ENCODE measurements at places on chromosomes 5 and 9.

- no peak for DNase-seq
Measured at GRCh38 chr9:19378647-19379046, 1.4 kb downstream of the RPS6 start.

DNA sequence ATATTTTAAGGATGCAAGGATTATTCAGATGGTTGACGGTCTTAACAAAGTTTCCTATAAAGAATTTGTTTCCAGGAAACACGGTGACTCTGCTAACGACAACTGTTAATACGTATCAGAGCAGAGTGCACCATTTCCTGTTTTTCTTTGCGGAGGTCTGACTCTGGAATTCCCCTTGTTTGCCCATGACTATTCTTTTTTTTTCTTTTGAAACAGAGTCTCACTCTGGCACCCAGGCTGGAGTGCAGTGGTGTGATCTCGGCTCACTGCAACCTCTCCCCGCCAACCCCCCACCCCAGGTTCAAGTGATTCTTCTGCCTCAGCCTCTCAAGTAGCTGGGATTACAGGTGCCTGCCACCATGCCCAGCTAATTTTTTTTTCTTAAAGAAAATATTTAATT is 115.9 kb downstream of the CDC42SE2 start:
- peak; percentile 28 for DNase-seq

DNA sequence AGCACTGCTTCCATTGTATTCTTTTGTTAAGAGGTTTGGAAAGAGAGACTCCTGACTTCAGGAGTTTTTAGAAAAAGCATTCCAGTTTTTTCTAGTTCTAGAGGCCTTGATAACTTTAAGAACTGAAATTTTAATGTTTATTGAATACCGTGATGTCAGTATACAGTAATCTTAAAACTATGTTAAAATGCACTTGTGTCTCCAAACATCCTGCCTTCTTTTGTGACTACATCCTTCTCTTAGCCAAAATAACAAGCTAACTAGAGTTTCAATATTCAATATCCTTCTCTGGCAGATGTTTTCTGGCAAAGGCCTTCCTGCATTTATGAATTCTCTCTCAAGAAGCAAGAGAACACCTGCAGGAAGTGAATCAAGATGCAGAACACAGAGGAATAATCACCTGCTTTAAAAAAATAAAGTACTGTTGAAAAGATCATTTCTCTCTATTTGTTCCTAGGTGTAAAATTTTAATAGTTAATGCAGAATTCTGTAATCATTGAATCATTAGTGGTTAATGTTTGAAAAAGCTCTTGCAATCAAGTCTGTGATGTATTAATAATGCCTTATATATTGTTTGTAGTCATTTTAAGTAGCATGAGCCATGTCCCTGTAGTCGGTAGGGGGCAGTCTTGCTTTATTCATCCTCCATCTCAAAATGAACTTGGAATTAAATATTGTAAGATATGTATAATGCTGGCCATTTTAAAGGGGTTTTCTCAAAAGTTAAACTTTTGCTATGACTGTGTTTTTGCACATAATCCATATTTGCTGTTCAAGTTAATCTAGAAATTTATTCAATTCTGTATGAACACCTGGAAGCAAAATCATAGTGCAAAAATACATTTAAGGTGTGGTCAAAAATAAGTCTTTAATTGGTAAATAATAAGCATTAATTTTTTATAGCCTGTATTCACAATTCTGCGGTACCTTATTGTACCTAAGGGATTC is 43.1 kb downstream of the NDFIP1 start:
- DNase-seq: peak; percentile 3

DNA sequence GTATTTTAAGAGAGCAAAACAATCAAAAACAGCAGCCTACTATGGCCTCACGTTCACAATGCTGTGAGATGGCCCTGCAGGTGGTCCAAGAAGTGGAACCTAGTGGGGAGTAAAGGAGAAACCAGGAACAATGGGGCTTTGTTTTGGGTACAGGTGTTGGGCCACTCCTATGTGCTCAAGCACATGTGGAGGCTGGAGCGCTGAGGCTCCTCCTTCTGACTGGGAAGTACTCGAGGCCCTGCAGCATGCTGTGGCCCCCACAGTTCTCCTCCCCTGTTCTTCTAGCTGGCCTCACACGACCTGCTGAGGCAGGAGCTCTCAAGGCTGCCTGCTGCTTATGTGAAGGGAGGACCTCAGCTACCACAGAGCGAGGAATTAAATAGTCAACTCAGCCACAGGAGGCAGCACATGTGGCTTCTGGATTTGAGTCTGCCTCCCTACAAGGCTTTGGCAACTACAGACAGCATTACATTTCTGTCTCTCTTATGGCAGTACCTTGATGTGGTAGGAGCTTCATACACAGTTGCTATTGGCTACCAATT is 482.3 kb downstream of the SPOCK1 start:
- no peak for DNase-seq

GRCh38 chr9:137277329-137278041 is at the start of gene TOR4A:
Gene TOR4A, plus strand, starts transcription at chr9:137277726. Its CDS starts 964 bp downstream, at chr9:137278690.
- DNase-seq: no peak

Data from activated CD4-positive, CD25-positive, alpha-beta regulatory T cell (primary cell).